Naive B cell (primary cell): ENCODE measurements at places on chromosomes 2 and 18. TPM values are rescaled to one million over a fixed set of nuclear protein-coding genes. Genes with fewer than 3 reads are reported as not detected.

The CD302 gene
- polyA plus RNA-seq = 0.29 TPM

The HES6 gene
- 3.1 TPM for polyA plus RNA-seq

The MARCO gene
- not detected for polyA plus RNA-seq

The AKAIN1 gene
- polyA plus RNA-seq = not detected

The NFATC1 gene
- 77.8 TPM for polyA plus RNA-seq

The NOL4 gene
- not detected for polyA plus RNA-seq

The TNFAIP6 gene
- not detected for polyA plus RNA-seq

The GAREM1 gene
- not detected for polyA plus RNA-seq

The SP140 gene
- polyA plus RNA-seq = 80.0 TPM

The PDE6D gene
- 75.4 TPM for polyA plus RNA-seq

The TMEM17 gene
- polyA plus RNA-seq = not detected

The ANKRD62 gene
- polyA plus RNA-seq = not detected

The UGT1A4 gene
- not detected for polyA plus RNA-seq
